Pancreas (tissue), 10 donors: ENCODE measurements at places on chromosomes 7 and 10.

DNA sequence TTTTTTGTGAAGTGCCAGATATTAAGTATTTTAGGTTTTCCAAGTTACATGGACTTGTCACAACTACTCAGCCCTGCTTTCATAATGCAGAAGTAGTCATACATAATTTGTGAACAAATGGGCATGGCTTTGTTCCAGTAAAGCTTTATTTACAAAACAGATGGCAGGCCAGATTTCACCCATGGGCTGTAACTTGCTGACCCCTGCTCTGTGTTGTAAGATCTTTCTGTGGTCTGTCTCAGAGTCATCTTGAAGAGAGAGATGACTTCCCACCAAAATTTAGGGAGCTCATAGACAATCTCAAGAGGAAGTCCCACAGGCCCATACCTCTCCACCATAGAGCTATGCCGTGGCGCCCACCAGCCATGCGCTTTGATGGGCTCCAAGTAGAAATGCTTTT lies 616.1 kb downstream of the LRMDA start:
- no peak for DNase-seq

DNA sequence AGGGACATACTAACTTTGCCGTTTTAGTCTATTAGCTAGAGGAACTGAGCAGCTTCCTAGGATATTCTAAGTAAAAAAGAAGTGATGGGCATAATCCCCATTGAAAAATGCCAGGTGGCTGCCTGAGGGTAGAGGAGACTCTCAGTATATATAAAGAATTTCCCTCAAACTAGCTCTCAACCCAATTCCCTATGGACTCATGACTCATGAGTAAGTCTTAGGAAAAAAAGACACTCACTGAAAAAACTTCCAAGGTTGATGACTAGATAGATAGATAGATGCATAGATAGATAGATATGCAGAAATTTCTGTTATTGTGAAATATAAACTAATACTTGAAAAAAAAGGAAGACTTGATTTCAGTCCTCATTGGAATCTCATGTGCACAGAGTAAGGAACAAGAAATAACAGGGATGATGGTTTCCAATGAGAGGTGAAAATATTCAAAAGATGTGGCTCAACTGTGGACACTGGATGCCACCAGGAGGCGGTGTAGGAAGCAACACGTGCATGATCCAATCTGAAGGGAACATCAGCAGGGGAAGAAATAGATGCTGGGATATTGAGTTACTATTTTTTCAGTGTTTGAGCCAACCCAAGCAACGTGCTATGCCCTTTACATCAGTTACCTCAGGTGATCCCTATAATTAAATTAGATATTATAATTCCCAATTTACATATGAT lies 711.0 kb upstream of the LRRTM3 start:
- no peak for DNase-seq

DNA sequence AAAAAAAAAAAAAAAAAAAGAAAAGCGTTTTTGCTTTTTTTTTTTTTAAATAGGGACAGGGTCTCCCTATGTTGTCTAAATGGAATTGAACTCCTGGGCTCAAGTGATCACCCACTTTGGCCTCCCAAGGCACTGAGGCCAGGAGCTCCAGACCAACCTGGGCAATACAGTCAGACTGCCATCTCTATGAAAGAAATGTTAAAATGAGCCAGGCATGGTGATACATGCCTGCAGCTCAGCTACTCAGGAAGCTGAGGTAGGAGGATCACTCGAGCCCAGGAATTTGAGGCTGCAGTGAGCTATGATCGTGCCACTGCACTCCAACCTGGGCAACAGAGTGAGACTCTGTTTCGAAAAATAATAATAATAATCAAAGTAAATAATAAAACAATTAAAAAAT lies 16.5 kb upstream of the LMTK2 start:
- DNase-seq: no peak

DNA sequence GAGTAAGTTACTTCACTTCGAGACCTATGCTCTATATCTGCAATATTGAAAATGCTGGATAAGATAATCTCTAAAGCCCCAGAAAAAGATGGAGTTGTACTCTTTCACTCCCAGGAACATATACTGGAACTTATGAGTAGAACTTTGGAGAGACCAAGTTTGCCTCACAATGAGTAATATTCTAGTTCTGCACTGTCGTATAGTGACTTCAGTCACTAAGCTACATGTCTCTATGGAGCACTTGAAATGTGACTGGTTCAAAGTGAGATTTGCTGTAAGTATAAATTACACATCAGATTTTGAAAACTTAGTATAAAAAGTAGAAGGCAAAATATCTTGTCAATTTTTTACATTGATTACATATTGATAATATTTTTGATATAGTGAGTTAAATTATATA lies 116.4 kb downstream of the PTEN start:
- DNase-seq: no peak

- peak; percentile 90 for DNase-seq
Measured at GRCh38 chr7:38863601-38864291, 45.2 kb downstream of the VPS41 start.

DNA sequence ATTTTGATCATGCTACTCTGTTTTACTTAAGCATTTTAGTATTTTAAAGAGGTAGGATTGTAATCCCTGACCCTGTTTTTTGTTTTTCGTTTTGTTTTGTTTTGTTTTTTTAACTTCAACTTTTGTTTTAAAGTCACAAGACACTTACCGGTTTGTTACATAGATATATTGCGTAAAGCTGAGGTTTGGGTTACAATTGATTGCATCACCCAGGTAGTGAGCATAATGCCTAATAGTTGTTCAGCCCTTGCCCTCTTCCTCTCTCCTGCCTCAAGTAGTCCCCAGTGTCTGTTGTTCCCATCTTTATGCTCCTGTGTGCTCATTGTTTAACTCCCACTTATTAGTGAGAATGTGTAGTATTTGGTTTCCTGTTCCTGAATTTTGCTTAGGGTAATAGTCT lies 93.1 kb upstream of the TEX47 start:
- no peak for DNase-seq

- DNase-seq: no peak
Measured at GRCh38 chr7:75888464-75889222, 9.8 kb downstream of the RHBDD2 start.

- DNase-seq: no peak
Measured at GRCh38 chr7:149027055-149027454, 1.2 kb downstream of the PDIA4 start.

DNA sequence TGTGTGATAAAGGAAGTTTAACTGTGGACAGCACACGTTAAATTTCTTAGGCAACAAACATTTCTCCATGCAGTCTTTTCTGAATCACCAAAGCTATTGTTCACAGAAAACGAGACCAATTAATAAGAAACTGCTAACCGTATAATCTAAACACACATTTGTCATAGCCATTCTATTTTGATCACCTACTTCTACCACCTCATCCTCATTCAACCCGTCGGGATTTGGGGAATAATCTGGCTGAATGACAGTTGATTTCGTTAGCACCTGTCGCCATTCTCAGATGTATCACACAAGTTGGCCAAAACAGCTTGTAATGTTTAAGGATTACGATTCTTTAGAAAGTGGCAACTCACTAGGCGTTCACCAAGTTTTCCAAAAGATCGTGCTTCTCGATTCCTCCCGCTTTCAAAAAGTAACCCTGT lies 1.2 kb downstream of the EZH2 start:
- DNase-seq: no peak

DNA sequence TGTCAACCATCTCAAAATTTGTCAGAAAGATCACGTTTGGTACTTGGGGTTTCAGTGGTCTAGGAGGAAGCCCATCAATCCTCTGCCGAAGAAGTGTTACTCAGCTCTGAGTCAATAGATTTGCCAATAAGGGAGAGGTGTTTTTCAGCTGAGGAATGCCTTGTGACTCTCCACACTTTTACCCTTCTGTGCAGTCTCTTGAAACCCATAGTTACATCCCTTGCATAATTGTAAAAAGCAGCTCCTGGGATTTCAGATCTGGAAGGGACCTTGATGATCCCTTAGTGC lies 47.5 kb downstream of the INSYN2A start:
- no peak for DNase-seq

- DNase-seq: no peak
Measured at GRCh38 chr7:57404967-57405421, 45.0 kb upstream of the ZNF716 start.

DNA sequence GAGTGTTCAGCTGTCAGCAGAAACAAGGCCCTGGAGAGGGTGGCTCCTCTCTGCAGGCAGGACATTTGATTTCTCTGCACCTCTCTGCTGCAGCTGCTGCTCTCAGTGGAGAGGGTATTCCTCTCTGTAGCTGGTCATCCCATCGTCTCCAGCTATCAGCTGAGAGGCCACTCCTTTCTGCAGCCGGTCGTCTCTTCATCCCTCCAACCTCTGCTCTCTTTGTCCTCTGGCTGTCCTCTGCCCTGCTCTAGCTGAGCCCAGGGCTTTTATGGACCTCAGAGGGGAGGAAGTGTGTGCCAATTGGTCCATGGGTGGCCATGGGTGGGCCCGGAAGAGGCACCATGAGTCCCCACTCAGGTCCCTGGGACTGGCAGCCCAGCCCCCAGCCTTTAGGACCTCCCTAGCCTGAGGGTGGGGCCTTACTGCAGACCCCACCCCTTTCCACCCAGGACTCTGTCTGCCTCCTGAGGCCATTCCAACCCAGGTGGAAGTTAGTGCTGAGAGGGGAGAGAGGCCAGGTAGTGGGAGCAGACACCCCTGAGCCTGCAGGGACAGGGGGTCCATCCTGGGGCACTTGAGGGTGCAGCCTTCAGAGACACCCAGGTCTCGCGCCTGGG lies 26.2 kb upstream of the CDCA7L start:
- DNase-seq: no peak

GRCh38 chr7:23356726-23357125 lies 57.6 kb downstream of the MALSU1 start:
- DNase-seq: no peak

- no peak for DNase-seq
Measured at GRCh38 chr7:64555046-64555445, 7.8 kb downstream of the ZNF680 start.

GRCh38 chr7:37669818-37670217 lies 13.7 kb upstream of the GPR141 start:
- DNase-seq: no peak

GRCh38 chr10:74585231-74586087 lies 240.9 kb upstream of the KAT6B start:
- no peak for DNase-seq

DNA sequence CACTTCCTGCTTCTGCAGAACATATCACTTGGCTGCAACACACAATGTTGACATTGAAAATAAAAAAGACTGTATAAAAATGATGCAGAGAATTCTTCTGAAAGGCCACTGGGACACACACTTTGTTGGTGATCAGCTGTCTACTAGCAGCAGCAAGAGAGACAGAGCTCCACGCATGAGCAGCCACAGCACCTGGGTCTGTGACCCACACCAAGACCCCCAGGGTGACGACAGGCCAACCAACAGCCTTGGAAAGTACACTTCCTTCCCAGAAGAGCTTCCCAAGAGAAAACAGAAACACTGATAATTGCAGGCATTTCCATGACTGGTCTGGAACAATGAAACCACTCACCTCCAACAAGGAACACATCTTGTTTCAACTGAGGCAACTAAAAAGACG lies 239.0 kb downstream of the DIP2C start:
- DNase-seq: no peak

- no peak for DNase-seq
Measured at GRCh38 chr10:52440612-52441285, 126.7 kb downstream of the DKK1 start.

DNA sequence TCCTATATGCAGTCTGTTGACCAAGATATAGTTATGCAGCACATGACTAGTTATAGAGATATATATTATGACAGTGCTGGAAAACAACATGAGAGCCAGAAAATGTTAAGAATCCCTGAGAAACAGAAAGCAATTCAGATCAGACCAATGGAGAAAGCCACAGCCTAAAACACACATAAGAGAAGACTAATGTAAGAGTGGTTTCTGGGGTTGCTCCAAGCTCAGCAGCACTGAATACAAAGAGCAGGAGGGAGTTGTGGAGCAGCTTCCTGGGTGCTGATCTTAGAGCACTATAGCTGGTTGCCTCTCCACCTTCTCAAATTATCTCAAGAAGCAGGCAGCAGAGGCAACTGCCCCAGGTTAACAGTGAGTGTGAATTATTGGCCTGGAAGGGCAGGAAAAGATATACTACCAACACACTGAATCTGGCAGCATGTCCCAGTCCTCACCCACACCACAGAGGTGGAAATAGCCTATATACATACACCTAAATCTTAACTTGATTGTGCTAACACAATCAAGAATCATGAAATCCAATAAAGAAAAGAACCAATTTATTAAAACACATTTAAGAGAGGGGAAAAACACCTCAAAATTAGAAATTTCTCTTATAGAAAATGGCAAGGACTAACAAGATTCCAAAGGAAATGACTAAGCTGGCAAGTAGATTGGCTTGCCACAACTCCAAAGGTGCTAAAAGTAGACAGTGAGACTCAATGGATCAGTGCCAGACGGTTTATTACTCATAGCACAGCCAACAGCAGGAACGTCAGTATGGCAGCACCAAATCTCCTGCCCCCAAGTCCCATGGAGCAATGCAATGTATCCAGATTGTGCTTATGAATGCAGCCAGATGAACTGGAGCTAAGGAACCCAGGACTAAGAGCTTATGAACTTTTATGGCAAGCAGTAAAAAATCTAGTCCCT lies 5.1 kb downstream of the PTTG1IP2 start:
- DNase-seq: no peak

GRCh38 chr7:12821746-12822145 lies 134.3 kb downstream of the ARL4A start:
- DNase-seq: no peak

- DNase-seq: no peak
Measured at GRCh38 chr10:101892782-101893391, 49.3 kb upstream of the KCNIP2 start.

DNA sequence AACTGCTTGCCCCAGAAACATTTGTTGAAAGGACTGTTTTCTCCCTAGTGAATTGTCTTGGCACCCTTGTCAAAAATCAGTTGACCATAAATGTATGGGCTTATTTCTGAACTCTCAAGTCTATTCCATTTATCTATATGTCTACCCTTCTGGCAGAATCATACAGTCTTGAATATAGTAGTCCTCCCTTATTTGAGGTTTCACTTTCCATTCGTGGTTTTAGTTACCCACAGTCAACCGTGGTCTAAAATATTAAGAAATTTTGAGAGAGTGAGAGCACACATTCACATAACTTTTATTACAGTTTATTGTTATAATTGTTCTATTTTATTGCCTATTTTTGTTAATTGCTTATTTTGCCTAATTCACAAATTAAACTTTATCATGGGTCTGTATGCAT lies 17.4 kb upstream of the CEP41 start:
- no peak for DNase-seq

- no peak for DNase-seq
Measured at GRCh38 chr10:44908936-44909630, 2.1 kb upstream of the TMEM72 start.

DNA sequence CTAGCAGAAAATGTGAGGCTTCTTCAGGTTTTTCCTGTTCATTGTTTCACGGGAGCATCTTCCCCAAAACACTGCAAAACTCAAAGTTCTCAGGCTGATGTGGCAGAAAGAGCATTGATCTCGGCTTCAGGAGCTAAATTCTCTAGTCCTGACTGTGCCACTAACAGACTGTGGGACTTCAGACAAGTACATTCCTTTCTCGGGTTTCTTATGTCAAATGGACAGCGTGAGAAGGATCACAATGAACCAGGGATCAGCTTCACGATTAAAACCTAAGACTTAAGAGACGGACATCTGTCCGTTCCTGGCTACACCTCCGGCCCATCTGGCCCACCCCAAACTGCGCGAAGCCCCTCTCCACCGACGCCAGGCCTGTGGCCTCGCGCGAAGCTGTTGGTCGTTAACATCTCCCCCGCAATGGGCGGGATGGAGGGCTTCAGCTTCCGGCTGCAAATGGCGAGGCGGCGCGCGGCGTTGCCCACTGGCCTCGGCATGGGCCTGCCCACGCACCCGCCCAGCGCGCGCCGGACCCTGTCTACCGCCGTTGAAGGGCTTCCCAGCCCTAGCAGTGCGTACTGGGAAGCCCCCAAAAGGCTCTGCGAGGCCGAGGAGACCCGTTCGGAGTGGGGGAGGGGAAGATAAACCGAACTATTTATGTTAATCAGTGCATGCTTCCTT lies 549 bp upstream of the DDX50 start:
- no peak for DNase-seq
